Large intestine (tissue), 12 donors: ENCODE measurements at places on chromosomes 5 and 9. TPM values are rescaled to one million over a fixed set of nuclear protein-coding genes. Genes with fewer than 3 reads are reported as not detected.

GRCh38 chr5:144298658-144299057, 128.0 kb downstream of the KCTD16 start:
- no peak for DNase-seq

DNA sequence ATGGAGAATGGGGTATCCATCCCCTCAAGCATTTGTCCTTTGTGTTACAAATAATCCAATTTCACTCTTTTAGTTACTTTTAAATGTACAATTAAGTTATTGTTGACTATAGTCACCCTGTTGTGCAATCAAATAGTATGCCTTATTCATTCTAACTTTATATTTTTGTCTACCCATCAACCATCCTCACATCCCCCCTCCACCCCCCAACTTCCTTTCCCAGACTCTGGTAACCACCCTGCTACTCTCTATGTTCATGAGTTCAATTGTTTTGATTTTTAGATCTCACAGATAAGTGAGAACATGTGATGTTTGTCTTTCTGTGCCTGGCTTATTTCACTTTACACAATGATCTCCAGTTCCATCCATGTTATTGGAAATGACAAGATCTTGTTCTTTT, 15.4 kb upstream of the RANBP17 start:
- no peak for DNase-seq

DNA sequence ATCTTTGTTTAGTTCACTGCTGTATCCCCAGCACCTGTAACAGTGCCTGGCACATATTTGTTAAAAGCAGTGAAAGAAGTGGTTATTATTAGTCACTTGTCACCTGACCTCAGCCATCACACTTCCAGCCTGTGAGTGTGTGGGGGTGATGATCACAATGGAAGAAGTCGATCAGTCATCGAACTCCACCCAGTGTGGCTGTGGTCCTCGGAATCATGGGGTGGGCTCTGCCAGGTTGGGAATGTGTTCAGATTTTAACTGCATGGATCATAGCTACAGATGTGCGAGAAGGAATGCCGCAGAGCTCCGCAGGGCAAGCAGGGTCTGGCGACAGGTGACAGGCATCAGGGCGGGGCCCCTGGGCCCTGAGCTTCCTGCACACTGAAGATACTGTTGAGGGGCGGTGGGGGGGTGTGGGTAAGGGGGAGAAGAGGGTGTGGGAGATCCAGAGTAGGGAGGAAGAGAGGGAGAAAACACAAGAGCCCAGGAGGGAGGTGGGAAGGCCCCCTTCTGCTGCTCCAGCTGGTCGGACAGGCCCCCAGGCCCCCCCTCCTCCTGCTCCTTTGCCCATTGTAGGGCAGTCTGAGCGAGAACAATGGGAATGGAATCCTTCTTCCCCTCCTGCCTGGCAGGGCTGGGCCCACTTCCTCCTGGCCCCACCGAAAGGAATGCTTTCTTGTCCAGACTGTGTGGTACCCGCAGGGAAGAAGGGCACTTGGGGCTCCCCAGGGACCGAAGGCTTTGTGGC, 89.6 kb downstream of the SPRY4 start:
- peak; percentile 40 for DNase-seq

GRCh38 chr9:4740388-4740637, 689 bp downstream of the AK3 start:
- DNase-seq = no peak

DNA sequence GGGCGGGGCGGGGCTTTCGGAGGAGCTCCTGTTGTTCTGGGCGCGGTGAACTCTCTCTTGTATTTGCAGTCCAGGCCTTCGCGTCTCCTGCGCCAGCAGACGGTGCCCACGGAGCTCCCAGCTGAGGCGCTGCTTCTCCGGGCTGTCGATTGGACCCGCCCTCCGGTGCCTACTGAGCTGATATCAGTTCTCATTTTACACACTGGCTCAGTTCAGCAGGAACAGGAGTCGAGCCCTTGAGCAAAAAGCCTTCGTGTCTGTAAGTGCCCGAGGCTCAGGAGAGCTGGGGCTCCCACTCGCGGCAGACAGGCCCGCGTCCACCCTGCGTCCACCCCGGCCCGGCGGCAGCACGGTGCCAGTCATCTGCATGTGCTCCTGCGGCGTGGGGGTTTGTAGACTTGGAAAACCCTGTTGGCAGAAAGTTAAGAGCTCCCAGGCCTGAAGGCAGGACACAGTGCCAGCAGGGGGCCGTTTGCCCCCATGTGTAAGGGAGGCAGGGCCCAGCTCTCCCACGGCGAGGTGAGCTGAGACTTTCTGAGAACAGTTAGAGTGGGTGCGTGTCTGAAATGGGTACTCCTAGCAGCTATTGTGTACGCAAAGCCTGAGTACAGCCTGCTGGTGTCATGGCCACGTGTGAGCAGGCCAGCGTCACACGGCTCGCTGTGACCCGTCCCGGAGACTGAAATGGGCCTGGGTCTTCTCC, 231.5 kb downstream of the FANCC start:
- no peak for DNase-seq

DNA sequence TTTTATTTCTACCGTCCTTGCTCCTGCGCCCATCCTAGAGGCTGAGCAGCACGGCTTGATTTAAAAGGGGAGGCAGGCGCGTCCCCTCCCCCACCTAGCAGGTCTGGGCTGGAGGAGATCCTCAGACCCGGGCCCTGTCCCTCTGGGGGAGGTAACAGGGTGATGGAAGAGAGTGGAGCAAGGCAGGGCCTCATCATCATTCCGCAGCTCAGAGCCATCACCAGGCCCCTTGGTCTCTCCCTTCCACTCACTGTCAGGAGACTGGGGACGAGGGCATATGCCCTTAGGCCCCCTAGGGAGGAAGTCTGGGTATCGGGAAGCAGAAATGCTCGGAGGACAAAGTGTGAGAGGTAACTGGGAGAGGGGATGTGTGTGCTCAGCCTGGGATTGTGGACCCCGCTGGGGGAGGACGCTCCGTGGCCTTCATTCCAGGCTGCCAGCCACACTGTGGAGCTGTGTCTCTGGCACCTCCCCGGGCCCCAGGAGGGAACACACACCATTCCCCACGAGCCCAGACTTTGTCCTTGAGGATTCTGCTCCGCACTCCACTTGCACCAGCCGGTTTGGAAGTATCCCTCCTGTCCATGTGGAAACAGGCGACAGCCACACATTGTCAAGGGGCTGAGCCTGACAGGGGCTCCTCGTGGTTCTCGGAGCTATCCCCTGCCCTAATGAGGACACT, 761 bp downstream of the REEP2 start:
- peak; percentile 73 for DNase-seq

DNA sequence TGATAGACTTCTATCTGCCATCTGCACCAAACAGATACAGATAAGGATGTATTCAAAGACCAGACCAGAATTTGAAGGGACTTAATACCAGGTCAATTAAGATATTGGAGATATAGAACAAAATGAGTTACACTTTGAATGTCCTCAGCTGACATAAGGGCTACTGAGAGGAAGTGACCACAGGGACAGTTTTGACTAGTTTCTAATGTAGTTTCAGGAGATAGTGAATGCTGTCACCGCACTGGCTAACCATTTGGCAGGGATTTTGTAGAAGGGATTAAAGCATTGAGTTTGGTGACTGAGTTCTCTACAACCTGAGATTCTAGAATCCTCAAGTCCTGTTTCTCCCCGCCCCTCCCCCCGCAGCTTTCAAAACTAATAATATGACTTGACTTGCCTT, 22.7 kb downstream of the CCNH start:
- DNase-seq = no peak

DNA sequence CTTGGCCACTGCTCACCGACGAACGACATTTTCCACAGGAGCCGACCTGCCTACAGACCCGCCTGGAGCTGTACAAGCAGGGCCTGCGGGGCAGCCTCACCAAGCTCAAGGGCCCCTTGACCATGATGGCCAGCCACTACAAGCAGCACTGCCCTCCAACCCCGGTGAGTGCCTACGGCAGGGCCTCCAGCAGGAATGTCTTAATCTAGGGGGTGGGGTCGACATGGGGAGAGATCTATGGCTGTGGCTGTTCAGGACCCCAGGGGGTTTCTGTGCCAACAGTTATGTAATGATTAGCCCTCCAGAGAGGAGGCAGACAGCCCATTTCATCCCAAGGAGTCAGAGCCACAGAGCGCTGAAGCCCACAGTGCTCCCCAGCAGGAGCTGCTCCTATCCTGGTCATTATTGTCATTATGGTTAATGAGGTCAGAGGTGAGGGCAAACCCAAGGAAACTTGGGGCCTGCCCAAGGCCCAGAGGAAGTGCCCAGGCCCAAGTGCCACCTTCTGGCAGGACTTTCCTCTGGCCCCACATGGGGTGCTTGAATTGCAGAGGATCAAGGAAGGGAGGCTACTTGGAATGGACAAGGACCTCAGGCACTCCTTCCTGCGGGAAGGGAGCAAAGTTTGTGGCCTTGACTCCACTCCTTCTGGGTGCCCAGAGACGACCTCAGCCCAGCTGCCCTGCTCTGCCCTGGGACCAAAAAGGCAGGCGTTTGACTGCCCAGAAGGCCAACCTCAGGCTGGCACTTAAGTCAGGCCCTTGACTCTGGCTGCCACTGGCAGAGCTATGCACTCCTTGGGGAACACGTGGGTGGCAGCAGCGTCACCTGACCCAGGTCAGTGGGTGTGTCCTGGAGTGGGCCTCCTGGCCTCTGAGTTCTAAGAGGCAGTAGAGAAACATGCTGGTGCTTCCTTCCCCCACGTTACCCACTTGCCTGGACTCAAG, 1.5 kb downstream of the CSF2 start:
- DNase-seq = no peak

- DNase-seq = no peak
Measured at GRCh38 chr5:118314931-118315330, 673.4 kb downstream of the DTWD2 start.

- DNase-seq = peak; percentile 25
Measured at GRCh38 chr5:80864109-80864508, 96.1 kb upstream of the RASGRF2 start.

Gene BTNL9
- polyA plus RNA-seq = 11.6 TPM

Gene IFNA13
- 0.12 TPM for polyA plus RNA-seq

Gene C1QTNF3
- polyA plus RNA-seq = 35.6 TPM

Gene SPOUT1
- 36.2 TPM for polyA plus RNA-seq

Gene CDO1
- polyA plus RNA-seq = 5.7 TPM

Gene C5orf58
- 1.0 TPM for polyA plus RNA-seq
